Karpas-422 (cell line): ENCODE measurements at places on chromosomes 11 and 22. TPM values are rescaled to one million over a fixed set of nuclear protein-coding genes. Genes with fewer than 3 reads are reported as not detected.

- peak; percentile 76 for DNase-seq
Observed at GRCh38 chr22:26502688-26503561, 9.3 kb downstream of the TFIP11 start.

- no peak for DNase-seq
Observed at GRCh38 chr11:57487021-57487778, 26.9 kb downstream of the RTN4RL2 start.

PDE2A gene
- 1.8 and 10.4 TPM in 2 replicates for total RNA-seq

KAT5 gene
- 17.8 and 23.9 TPM in 2 replicates for total RNA-seq

GRCh38 chr11:68153742-68154141, 32.6 kb upstream of the CHKA start:
- DNase-seq = no peak

GRCh38 chr11:28337701-28338100, 229.5 kb downstream of the METTL15 start:
- DNase-seq = no peak

GRM5 gene
- not detected in 2 replicates for total RNA-seq

TSPO gene
- 0.54 and 3.8 TPM in 2 replicates for total RNA-seq

DNA sequence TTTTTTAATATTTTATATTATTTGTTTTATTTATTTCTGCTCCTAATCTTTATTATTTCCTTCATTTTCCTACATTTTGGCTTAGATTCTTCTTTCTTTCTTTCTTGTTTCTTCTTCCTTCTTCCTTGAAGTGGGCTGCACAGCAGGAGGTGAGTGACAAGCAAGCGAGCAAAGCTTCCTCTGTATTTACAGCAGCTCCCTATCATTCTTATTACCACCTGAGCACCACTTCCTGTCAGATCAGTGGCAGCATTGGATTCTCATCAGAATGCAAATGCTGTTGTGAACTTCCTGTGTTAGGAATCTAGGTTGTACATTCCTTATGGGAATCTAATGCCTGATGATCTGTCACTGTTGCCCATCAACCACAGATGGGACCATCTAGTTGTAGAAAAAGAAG, 784.9 kb upstream of the LUZP2 start:
- no peak for DNase-seq

- DNase-seq = no peak
Observed at GRCh38 chr11:85712953-85713352, 27.0 kb upstream of the CCDC89 start.

RASGRP2 gene
- 4.0 and 5.3 TPM in 2 replicates for total RNA-seq

DNA sequence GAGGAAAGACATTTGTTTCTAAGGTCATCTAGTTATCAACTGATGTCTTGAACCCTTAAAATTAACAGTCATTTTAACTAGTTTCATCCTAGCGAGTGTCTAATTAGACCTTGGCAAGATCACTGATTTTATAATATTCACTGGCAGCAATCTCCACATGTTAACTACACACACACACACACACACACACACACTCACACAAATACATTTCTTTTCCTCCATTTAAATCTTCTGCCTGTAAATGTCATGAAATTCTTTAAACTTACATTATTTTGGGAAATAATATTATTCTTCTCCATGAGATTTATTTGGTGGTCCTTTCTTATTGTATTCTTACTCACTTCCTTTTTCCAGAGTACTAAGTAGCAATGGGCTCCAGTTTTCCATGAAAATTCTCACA, 2.9 kb upstream of the IFTAP start:
- DNase-seq = no peak

IRF7 gene
- 34.6 and 53.5 TPM in 2 replicates for total RNA-seq

SCARF2 gene
- total RNA-seq = 0.67 and 2.2 TPM in 2 replicates
